CD8-positive, alpha-beta memory T cell (primary cell): ENCODE measurements at places on chromosomes 3 and 15.
A peak's percentile ranks its signal among the peaks of the same experiment; 100 is the strongest.

- no peak for DNase-seq
- H3K4me3 ChIP-seq: no peak overlapping the region
- no peaks in the 10 kb centered on the region for H3K36me3 ChIP-seq
- peaks cover 41% of the 10 kb centered on the region for H3K4me1 ChIP-seq
- H3K27ac ChIP-seq: no peak overlapping the region
These were observed 21.9 kb downstream of the AKAP13 start for GRCh38 chr15:85402195-85402881.

DNA sequence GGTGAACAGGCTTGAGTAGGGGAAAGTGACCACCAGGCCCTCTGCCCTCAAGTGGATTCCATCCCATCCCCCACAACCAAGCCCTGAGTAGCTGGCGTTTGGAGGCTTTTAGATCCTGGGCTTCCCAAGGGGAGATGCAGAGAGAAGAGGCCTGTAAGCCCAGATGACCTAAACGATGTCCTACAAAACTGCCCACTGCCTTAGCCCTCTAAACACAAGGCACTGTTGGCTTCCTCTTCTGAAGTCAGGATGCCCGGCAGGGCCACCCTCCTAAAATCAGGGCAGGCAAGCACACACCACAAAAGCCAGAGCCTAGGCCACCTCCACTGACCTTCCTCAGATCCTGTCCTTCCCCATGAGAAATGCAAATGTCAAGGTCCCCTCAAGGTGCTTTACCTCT, 68.6 kb downstream of the ADCY5 start:
- H3K27me3 ChIP-seq: no peaks in the 10 kb centered on the region
- DNase-seq: no peak
- no peaks in the 10 kb centered on the region for H3K4me1 ChIP-seq
- H3K36me3 ChIP-seq: no peaks in the 10 kb centered on the region

- DNase-seq: no peak
These were observed at the start of gene TERB2 for GRCh38 chr15:44956388-44956787. Gene TERB2, plus strand, starts transcription at chr15:44956687. Its CDS starts 32 bp downstream, at chr15:44956719.

- H3K27me3 ChIP-seq: no peaks in the 10 kb centered on the region
- no peak for DNase-seq
- H3K4me3 ChIP-seq: no peak overlapping the region
- no peak overlapping the region for H3K27ac ChIP-seq
These were observed 442.6 kb upstream of the PDZRN3 start for GRCh38 chr3:74067296-74067695.

DNA sequence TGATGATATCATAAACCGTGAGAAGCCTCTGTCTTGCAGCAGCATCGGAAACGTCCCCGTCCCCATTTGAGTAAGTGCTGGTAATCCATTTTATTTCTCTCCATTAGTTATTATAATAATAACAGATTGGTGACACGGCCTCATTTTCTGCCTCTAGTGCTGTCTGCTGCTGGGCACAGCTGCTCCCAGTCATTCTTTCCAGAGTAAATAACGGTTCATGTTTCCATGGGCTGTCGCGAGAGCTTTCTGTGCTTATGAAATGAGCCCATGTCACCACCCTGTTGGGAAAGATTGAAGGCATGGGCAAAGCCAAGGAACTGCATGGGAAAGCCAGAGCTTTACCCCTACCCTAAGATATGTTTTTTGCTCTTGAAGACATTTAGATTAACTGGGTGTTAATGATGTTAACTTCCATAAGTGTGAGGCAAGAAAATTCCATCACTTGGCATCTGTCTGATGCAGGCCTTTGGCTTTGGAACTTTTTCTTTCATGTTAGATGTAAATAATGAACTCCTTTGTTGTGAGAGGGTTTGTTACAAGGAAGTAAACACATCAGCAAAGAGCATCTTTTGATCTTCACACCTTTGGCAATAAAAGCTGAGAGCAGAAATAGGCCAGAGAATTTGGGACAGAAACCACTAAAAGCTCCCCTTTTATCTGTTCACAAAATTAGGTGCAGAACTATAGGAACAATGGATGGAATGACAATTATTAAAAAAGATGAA, 141.8 kb downstream of the FILIP1L start:
- DNase-seq: no peak
- H3K27ac ChIP-seq: no peak overlapping the region
- H3K4me3 ChIP-seq: no peak overlapping the region
- H3K4me1 ChIP-seq: no peaks in the 10 kb centered on the region
- no peaks in the 10 kb centered on the region for H3K27me3 ChIP-seq
- no peaks in the 10 kb centered on the region for H3K36me3 ChIP-seq

GRCh38 chr3:136938334-136938733, 19.4 kb upstream of the IL20RB start:
- no peak overlapping the region for H3K4me3 ChIP-seq
- H3K36me3 ChIP-seq: peaks cover under 1% of the 10 kb centered on the region
- H3K27me3 ChIP-seq: no peaks in the 10 kb centered on the region

DNA sequence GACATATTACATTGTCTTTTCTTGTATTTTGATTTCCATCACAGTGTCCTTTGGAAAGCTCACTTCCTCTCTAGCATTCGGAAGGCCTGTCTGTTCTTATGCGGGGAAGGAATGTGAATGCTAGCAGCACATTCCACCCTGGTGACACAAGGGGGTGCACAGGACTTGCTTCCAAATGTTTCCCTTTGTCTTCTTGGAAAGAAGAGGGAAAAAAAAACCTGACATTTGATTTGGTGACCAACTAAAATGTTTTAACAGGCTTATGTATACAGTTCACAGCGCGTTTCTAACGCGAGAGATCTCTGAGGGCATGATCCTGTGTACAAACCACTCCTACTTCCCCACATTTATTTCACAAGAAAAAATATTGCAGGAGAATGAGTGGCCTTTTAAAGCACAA, 107.6 kb upstream of the FXR1 start:
- no peak overlapping the region for H3K4me3 ChIP-seq
- H3K27ac ChIP-seq: no peak overlapping the region
- H3K27me3 ChIP-seq: no peaks in the 10 kb centered on the region
- DNase-seq: no peak
- H3K4me1 ChIP-seq: no peaks in the 10 kb centered on the region
- H3K36me3 ChIP-seq: no peaks in the 10 kb centered on the region

GRCh38 chr3:106425026-106425425, 556.2 kb upstream of the CBLB start:
- no peak for DNase-seq
- H3K4me3 ChIP-seq: no peak overlapping the region
- H3K36me3 ChIP-seq: no peaks in the 10 kb centered on the region
- no peaks in the 10 kb centered on the region for H3K4me1 ChIP-seq

- no peaks in the 10 kb centered on the region for H3K4me1 ChIP-seq
- no peak for DNase-seq
- H3K27ac ChIP-seq: no peak overlapping the region
- H3K27me3 ChIP-seq: no peaks in the 10 kb centered on the region
- H3K36me3 ChIP-seq: no peaks in the 10 kb centered on the region
These were observed 45.6 kb upstream of the NDUFB4 start for GRCh38 chr3:120550546-120550945.

- no peaks in the 10 kb centered on the region for H3K36me3 ChIP-seq
- H3K27me3 ChIP-seq: no peaks in the 10 kb centered on the region
- H3K4me3 ChIP-seq: no peak overlapping the region
- no peak overlapping the region for H3K27ac ChIP-seq
- DNase-seq: no peak
- H3K4me1 ChIP-seq: no peaks in the 10 kb centered on the region
These were observed 7.3 kb upstream of the EHD4 start for GRCh38 chr15:41979493-41980266.

- no peaks in the 10 kb centered on the region for H3K27me3 ChIP-seq
- no peak for DNase-seq
- H3K36me3 ChIP-seq: no peaks in the 10 kb centered on the region
- H3K27ac ChIP-seq: no peak overlapping the region
These were observed 246.4 kb upstream of the TLE3 start for GRCh38 chr15:70343961-70344621.

- H3K27me3 ChIP-seq: no peaks in the 10 kb centered on the region
- no peaks in the 10 kb centered on the region for H3K4me1 ChIP-seq
- no peaks in the 10 kb centered on the region for H3K36me3 ChIP-seq
- no peak for DNase-seq
- H3K4me3 ChIP-seq: no peak overlapping the region
These were observed 15.1 kb downstream of the HRG start for GRCh38 chr3:186680869-186681268.

DNA sequence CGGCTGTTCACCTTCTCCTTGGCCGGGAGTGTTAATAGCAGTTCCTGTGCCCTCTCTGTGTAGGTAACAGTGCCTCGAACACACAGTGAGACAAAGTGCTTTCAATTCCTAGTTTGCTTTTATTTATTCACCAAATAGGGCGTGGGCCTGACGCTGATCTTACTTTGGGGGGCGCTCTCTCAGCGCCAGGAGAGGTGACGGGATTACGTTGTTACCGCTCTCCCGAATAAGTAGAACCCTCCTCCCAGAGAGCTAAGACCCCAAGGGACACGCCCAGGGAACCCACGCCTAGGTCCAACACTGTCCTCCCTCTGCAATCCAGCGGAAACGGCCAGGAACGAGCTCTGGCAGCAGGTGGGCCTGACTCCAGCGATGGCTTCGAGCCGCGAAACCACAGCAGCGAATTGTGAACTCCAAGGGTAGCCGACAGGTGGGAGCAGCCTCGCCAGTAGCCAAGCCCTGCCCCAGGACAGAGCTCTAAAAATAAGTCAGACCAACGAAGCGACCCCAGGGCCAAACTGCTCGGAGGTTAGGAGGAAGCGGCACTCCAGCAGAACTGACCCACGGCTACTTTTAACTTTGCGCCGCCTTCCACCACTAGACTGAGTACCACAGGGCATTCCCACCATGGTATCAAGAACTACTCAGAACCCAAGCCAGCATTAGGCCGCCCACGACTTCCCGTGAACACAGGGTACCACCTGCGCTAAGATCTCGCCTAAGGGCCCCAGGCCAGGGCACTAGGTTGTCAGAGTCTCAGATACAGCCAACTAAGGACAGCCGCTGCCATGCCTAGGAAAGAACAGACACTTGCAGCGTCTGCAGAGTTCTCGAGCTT, 1.6 kb upstream of the SIN3A start:
- DNase-seq: peak; percentile 24
- H3K4me1 ChIP-seq: peaks cover 36% of the 10 kb centered on the region
- H3K36me3 ChIP-seq: no peaks in the 10 kb centered on the region
- H3K4me3 ChIP-seq: peak overlapping the region; percentile 90

GRCh38 chr3:57164217-57164656, 916 bp downstream of the IL17RD start:
- H3K4me3 ChIP-seq: no peak overlapping the region
- H3K4me1 ChIP-seq: peaks cover 10% of the 10 kb centered on the region
- no peak for DNase-seq
- peaks cover 24% of the 10 kb centered on the region for H3K27me3 ChIP-seq

GRCh38 chr3:197151580-197151979, 122.0 kb upstream of the MELTF start:
- H3K4me1 ChIP-seq: no peaks in the 10 kb centered on the region
- H3K27me3 ChIP-seq: no peaks in the 10 kb centered on the region
- H3K4me3 ChIP-seq: no peak overlapping the region
- no peak for DNase-seq
- H3K27ac ChIP-seq: no peak overlapping the region

DNA sequence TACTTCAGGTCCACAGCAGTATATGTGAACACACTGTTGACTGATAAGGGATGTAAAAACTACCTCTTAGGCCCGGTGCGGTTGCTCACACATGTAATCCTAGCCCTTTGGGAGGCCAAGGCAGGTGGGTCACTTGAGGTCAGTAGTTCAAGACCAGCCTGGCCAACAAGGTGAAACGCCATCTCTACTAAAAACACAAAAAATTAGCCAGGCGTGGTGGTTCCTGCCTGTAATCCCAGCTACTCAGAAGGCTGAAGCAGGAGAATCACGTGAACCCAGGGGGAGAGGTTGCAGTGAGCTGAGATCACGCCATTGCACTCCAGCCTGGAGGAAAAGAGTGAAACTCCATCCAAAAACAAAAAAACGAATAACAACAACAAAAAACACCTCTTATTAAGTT, 194.6 kb upstream of the KCNMB2 start:
- no peaks in the 10 kb centered on the region for H3K27me3 ChIP-seq
- DNase-seq: no peak
- H3K4me3 ChIP-seq: no peak overlapping the region
- H3K27ac ChIP-seq: no peak overlapping the region
- no peaks in the 10 kb centered on the region for H3K4me1 ChIP-seq

- H3K27ac ChIP-seq: peak overlapping the region; percentile 6
- H3K4me1 ChIP-seq: peaks cover 15% of the 10 kb centered on the region
- H3K4me3 ChIP-seq: no peak overlapping the region
- H3K36me3 ChIP-seq: no peaks in the 10 kb centered on the region
These were observed 18.8 kb downstream of the SHF start for GRCh38 chr15:45168751-45169551.

DNA sequence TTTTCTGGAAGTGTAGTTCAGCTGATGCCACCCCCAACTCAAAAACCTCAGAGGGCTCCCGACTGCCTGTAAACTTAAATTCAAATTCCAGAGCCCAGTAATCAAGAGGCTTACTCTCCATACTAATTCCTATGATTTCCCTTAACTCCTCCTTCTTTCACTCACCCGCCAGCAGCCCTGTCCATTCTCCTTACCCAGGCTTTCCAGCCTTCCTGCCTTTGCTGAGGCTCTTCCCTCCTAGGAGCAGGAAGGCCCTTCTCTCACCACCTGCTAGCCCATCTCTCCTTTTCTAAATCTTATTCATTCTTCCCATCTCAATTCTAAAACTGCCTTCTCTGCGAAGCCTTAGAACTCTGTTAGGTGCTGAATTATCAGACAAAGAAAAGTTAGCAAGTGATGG, 30.4 kb downstream of the RORA start:
- H3K27ac ChIP-seq: no peak overlapping the region
- no peak overlapping the region for H3K4me3 ChIP-seq
- H3K27me3 ChIP-seq: no peaks in the 10 kb centered on the region
- H3K36me3 ChIP-seq: no peaks in the 10 kb centered on the region

DNA sequence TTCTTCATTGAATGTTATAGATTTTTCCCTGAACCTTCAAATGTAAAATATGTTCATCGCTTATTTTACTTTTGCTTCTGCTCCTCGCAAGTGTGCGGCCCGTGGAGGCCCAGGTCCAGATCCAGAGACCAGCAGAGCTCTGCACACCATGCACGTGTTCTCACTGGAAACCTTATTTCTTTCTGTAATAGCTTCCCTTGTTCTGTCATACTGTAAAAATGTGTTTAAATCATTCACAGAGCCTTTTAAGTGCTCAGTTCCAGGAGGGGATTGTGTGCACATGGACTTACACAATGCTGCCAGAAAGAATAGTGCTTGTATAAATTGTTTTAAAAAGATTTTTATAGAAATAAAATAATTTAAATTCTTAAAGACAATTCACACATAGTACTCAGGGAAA, 359.3 kb downstream of the GABRG3 start:
- H3K27ac ChIP-seq: no peak overlapping the region
- no peaks in the 10 kb centered on the region for H3K36me3 ChIP-seq
- no peak for DNase-seq
- no peaks in the 10 kb centered on the region for H3K27me3 ChIP-seq
- no peak overlapping the region for H3K4me3 ChIP-seq

DNA sequence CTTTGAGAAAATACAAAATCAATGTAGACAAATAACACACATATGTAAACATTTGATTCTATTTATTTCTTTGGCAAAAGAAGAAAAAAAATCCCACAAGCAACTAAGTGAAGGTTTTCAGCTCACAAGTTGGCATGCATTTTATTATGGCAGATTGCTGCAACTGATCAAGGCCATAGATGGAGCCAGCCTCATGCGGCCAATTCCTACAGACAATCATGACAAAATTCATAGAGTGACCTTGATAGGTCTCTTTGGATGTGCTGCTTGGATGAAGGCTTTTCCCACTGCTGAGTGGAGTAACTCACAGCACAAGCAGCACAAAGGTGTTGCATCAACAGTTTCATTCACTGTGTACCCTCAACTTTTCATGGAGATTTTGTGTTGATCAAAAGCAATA, 22.1 kb downstream of the FBN1 start:
- DNase-seq: no peak
- no peak overlapping the region for H3K4me3 ChIP-seq
- H3K4me1 ChIP-seq: no peaks in the 10 kb centered on the region
- H3K27ac ChIP-seq: no peak overlapping the region
- no peaks in the 10 kb centered on the region for H3K27me3 ChIP-seq
- no peaks in the 10 kb centered on the region for H3K36me3 ChIP-seq
